Jurkat, Clone E6-1 (cell line): ENCODE measurements at places on chromosomes 6 and 20.

DNA sequence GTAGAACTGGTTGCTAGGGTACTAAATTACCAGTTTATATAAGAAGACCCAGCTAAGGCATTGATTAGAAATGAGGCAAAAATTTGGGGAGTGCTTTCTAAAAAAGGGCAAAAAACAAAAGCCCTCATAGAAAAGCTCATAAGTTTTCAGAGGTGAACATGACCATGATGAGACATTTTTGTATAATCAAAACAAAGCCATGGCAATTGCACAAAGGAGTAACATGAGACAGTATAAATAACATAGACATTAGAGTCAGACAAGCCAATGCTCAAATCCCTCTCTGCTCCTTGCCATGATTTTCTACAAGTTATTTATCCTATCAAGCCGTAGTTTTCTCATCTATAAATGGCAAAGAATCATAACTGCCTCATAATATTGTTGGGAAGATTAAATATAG is 112.2 kb upstream of the ADTRP start:
- DNase-seq: no peak

- DNase-seq: no peak
These were observed 13.0 kb upstream of the TSHZ2 start for GRCh38 chr20:52959125-52959524.

- DNase-seq: no peak
These were observed 19.8 kb downstream of the ERGIC3 start for GRCh38 chr20:35561671-35562070.

- peak; percentile 95 for DNase-seq
These were observed 159.3 kb downstream of the CD83 start for GRCh38 chr6:14276667-14277404.

DNA sequence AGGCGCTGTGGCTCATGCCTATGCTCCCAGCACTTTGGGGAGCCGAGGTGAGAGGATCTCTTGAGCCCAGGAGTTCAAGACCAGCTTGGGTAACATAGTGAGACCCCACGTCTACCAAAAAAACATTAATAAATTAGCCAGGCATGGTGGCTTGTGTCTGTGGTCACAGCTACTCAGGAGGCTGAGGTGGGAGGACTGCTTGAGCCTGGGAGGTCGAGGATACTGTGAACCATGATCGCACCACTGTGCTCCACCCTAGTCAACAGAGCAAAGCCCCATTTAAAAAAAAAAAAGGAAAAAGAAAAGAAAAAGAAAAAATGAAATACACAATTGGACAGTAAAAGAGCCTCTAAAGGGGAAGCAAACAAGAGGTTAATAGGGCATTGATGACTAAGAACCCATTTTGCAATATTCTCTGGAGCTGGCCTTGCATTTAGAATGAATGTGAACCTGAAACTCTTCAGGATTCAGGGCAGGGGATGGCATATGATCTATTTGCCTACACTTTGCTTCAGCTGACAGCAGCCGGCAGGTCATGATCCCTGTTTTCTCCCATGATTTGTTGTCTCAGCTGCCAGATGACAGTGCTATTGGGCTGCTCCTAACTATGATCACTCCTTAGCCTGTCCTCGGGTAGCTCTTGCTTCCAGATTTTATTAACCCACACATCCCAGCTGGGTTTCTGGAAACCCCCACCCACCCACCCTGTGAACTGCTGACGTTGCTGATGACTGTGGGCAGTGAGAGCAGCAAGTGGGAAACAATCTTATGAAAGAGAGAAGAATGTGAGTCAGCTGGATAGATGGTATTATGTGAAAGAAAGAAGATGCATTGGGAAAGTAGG is 83.8 kb upstream of the ELOVL5 start:
- DNase-seq: no peak

GRCh38 chr6:8110117-8110721 is 7.9 kb upstream of the EEF1E1 start:
- DNase-seq: no peak

- no peak for DNase-seq
These were observed 148.2 kb downstream of the ERMARD start for GRCh38 chr6:169899481-169900145.

GRCh38 chr6:108119769-108120141 is 45.2 kb upstream of the OSTM1 start:
- DNase-seq: no peak

GRCh38 chr6:166691746-166692145 is 64.7 kb upstream of the RPS6KA2 start:
- DNase-seq: no peak

DNA sequence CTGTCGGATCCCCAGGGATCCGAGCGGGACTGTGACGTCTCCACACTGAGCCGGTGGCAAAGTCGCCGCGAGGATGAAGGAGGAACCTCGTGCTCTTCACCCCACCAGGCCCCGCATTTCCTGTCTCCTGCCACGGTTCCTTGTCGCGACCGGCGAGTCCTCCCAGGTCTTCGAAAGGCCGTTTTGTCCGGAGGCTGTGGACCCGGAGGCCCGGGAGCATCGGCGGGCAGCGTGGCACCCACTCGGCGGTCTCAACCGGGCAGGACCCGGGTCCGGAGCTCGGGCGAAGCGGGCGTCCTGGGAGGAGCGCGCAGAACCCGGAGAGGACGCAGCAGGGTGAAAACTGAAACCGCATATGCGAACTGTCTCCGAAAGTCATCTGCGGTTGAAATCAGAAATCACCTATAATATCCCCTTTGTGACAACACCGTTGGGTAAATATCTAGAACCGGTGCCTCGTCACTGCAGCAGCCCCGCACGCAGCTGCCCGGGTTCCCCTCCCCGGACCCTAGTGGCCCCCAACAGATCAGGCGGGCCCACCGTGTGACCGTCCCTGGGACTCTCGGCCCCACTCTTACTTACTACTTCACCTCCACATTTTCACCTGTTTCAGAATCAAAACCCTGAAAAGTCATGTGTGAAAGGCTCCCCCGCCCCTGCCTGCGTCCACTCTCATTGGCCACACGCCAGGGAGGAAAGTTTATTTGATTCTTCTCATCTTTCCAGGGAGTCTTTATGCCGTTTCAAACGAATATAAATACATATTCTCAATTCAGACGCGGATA is 3.1 kb upstream of the ULBP2 start:
- no peak for DNase-seq

GRCh38 chr6:126701676-126702560 is 362.0 kb downstream of the CENPW start:
- DNase-seq: no peak

DNA sequence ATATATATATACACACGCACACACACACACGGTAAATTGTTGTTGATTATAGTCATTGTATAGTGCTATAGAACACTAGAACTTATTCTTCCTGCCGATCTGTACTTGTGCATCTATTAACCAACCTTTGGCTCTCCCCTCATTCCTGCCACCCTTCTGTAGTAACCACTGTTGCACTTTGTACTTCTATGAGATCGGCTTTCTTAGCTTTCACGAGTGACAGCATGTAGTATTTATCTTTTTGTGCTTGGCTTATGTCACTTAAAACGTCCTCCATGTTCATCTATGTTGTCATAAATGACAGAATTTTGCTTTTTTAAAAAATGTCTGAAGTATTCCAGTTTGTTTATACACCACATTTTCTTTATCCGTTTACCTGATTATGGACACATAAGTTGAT is 20.9 kb upstream of the DYNLRB1 start:
- no peak for DNase-seq

GRCh38 chr6:128759901-128760300 is 123.0 kb upstream of the LAMA2 start:
- DNase-seq: no peak

DNA sequence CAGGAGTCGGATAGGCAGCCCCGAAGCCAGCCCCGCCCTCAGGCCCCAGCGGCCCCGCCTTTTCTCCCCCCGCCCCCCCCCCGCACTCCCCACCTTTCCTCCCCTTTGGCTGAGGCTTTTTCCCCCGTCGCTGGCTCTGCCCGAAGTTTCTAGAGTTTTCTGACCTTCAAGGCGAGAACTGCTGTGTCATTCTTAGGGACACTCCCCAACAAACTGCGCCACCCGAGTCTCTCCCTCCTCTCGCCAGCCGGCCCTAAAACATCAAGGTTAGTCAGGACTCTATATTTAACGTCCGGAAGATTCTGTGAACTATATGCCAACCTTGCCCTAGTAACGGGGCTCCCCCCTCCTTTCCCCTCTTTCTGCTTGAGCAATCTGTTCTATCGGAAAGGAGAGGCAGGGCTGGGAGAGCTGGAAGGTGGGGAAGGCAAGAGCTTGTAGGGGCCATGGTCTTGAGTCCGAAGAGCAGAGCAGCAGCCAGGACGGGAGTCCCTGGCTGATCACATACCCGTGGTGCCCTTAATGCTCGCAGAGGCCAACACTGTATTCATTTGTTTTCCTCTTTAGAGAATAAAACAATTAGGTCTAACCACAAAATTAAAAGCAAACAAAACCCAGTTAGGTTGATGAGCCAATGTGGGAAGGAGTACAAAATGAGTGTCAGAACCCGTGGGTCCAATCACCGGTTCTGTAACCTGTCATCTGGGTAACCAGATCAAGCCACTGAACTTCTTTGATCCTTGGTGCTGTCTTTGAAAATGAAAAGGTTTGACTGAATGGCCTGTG is 5.3 kb upstream of the HSPA1B start:
- no peak for DNase-seq

DNA sequence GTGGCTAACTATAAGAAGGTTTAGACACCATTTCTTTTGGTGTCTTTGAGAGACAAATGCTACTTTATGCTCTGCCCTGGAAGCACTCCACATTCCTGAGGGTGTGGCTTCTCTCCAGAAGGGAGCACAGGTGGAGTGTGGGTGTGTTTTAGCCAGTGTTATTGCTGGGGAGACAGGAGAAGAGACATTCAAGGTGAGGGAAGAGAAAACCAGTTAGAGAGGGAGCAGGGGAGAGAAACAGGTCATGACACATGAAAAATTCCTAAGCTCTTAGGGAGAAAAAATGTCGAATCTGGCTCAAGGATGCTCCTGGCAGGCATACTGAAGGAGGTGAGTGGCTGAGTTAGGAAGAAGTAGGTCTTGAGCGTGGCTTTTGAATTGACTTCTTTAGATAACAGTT is 292.8 kb downstream of the CLIC5 start:
- no peak for DNase-seq

DNA sequence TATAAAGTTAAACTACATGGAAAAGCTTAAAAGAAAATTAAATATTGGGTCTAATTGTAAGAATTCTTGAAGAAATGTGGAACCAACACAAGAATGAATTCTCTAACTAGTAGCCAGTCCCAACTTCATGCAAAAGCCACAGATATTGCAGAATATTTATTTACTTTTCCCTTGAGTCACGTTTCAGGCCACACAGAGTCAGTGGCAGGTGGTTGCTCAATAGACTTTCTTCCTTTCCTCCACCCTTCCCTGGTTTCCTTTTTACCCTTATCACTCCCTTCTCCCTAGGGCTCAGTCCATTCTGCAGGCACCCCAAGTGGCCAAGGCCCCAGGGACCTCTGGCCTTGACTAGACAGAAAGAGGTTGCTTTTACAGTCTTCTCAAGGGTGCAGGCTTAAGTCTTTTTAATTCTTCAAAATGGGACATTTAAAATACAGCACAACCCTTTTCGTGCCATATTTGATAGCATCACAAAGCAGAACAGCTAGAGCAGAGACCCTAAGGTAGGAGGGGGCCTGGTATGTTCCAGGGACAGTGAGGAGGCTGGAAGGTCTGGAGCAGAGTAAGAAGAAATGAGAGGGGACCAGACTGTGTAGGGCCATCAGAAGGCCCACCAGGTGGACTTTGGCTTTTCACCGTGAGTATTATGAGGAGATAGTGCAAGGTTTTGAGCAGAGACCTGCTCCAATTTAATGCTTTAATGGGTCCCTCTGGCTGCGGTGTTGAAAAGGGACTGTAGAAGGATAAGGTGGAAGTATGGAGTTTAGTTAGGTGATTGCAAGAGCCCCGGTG is 65.0 kb downstream of the HDDC2 start:
- DNase-seq: no peak

DNA sequence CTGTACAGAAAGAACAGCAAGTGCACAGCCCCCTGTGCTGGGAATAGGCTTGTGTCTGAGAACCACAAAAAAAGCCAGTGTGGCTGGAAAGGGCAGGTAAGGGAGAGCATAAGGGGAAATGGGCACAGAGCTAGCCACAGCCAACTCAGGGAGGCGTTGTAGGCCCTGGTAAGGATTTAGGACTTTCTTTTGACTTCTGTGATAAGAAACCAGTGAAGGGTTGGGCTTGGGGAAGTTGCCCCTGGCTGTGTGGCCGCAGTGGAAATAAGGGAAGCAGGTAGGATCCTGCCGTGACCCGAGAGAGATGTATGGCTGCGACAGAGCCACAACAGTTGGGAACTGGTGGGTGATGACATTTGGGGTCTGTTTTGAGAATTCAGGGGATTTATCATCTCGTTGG is 30.0 kb upstream of the PHACTR2 start:
- no peak for DNase-seq

- DNase-seq: peak; percentile 63
These were observed 216.9 kb downstream of the GMDS start for GRCh38 chr6:2028457-2029038.

- no peak for DNase-seq
These were observed 49.6 kb downstream of the CDK5RAP1 start for GRCh38 chr20:33351696-33352095.

DNA sequence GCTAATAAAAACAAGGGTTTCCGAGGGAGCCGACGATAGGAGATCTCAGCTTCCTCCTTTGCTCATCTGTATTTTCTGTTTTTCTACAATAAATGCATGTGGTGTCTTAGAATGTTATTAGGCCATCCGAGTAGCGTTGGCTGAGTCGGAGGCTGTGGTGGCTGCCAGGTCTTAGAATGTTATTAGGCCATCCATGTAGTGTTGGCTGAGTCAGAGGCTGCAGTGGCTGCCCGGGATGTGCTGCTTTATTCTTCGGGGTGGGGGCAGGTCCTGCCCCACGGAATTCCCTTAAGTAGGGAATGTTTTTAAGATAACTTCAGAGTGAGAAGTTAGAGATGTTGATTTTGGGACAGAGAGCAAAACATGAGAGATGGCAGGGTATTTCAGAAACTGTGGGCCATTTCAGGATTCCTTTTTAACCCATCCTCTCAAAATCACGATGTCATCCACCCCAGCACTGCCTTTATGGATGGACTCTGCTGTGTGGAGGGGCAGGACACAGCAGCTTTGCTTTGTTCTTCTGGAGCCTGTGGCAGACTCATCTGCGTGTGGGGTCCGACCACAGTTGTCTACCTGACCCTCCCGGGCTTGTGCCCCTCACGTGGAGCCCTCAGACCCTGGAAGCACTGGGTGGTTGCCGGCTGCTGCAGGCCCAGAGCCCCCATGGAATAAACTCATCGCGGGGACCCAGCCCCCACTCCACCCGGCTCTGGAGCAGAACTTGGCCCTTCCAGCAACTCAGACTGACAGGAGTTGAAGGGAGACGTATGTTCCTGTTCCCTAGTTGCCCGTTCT is 20.4 kb downstream of the OSBPL2 start:
- DNase-seq: no peak

- DNase-seq: no peak
These were observed 15.7 kb upstream of the MYT1 start for GRCh38 chr20:64148581-64148980.

DNA sequence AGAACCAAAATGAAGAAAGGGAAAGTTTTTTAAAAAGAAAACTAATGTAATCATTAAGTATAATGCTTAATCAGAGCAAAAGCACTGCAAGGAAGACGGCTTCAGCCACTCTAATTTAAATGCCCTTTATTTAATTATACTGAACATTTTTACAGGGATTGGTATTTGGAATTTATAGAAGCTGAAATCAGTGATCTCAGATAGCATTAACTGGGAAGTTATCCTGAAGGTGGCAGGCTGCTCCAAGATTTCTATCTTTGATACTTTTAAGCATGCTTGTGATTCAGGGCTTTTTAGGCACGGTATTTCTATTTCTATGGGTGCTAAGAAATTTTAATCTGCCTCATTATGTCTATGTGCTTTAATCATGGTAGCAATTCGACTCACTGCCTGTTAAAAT is 1.3 kb upstream of the NDUFAF4 start:
- DNase-seq: no peak
